Spleen (tissue), 13 donors: ENCODE measurements at places on chromosomes 5 and 9.
A peak's percentile ranks its signal among the peaks of the same experiment; 100 is the strongest.

- DNase-seq = no peak
Observed at GRCh38 chr9:126093771-126094170, 232.9 kb upstream of the MVB12B start.

DNA sequence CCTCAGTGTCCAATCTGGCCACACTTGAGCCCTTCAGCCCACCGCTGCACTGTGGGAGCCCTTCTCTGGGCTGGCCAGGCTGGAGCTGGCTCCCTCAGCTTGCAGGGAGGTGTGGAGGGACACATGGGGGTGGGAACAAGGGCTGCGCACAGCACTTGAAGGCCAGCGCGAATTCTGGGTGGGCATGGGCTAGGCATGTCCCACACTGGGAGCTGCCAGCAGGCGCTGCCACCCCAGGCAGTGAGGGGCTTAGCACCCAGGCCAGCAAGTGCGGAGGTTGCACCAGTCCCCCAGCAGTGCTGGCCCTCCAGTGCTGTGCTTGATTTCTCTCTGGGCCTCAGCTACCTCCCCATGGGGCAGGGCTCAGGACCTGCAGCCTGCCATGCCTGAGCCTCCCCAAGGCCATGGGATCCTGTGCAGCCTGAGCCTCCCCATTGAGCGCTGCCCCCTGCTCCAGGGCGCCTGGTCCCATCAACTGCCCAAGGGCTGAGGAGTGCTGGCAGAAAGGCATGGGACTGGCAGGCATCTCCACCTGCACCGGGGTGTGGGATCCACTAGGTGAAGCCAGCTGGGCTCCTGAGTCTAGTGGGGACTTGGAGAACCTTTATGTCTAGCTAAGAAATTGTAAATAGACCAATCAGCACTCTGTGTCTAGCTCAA is 148.2 kb downstream of the EMB start:
- peak; percentile 71 for DNase-seq

DNA sequence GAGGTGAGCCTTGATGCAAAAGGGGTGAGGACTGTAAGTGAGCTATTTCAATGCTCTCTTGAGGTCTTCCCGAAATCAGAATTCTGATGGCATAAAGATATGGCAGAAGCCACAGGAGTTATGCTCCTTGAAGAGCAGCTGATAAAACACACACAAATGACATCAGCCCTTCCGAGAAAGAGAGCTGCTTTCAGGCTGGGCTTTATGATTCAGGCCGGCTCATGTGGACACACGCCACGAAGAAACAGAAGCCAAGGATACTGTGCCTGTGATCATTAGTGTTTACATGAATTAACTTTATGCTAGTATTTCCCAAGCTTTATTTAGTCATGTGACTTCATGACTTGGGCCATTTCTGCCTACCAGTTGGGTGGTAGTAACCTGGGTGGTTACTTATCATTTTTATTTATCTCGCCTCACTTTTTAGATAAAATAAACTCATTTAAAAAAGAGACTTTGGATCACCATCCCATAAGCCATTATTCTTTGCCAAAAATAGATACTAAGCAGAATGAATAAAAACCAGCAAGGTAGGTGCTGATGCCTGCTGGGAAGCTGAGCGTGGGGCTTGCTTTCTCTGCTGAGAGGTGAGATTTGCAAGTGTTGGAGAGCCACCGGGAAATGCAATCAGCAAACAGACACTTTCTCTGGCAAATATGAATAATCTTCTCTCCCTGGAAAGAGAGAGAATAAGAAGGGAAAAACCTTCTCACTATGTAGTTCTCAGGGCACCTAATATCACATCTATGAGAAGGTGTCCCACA is 73.0 kb upstream of the SLC25A51 start:
- no peak for DNase-seq

DNA sequence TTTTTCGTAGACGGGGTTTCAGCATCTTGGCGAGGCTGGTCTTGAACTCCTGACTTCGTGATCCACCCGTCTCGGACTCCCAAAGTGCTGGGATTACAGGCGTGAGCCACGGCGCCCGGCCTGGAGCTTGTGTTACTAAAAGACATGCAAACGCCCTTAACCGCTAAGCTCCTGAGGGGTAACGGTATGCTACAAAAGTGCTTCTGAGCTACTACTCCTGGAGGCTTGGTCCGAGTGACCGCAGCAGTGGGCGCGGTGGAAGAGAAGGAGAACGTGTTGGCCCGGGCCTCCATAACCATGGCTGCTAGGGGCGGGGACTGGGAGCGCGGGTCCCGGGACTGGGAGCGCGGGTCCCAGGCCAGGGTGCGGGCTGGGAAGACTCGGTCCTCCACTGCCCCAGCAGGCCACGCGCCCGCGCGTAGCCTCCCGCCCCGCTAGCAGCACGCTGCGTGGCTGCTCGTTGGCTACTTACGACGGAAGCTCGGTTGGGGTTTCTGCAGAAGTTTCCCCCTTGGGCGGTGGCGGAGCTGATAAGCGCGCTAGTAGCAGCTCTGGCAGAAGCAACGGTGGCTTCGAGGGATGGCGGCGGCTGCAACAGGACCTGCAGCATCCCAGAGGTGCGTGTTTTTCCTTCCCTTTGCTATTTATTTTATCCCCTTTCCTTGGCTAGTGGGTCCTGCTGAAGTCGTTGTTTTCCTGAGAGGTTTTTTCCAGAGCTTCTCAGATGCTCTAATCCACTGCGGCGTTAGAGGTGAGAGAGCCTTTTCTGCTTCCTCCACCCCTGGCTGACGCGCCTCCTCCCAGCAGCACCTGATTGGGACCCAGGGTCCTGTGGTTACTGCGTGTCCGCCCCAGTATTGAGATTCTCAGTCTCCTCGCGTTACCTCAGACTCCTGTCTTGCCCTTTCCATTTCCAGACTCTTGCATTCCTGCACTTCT is 69.2 kb upstream of the CCDC180 start:
- peak; percentile 96 for DNase-seq

DNA sequence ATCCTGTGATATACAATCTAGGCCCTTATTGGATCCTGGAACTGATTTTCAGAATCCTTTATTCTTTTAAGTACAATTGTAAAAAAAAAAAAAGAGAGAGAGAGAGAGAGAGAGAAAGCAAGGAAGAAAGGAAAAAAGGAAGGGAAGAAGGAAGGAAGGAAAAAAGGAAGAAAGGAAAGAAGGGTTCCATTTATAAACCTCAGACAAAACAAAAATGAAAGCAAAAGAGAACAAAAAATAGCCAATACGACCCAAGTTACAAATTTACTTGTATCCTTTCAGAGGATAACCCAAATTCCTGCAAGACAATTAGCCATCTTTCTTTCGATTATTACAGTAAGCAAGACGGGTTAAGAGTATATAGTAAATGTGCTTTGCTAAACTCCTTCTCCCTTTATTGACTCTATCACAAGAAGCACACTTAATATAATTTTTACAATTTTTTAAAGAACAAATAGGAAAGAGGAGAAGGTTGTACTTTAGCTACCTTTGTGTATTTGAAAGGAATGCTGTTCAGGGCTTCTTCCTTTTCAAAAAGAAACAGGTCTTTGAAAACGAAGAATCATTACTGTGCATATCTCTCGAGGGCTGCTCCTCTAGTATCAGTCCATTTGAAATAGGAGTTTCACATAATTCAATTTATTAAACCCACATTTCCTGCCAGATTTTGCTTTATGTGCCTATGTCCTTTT is 543.3 kb downstream of the RAB3C start:
- DNase-seq = no peak

DNA sequence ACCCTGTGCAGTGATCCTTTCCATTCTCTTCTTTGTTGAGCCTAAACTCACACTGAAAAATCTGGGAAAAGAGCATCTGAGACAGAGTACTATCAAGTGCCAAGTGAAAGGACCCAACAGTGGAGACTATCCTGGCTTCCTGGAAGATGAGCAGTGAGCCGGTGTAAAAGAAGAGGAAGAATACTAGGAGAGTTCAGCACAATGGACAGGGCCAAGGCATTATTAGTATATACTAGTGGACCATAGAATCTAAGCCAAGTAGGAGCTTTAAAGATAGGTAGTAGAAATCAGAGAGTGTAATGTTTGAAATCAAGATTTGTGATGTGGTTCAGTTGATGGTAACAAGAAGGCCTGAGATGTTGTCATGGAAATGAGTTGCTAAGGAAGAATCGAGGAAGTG is 140.8 kb downstream of the CAMK4 start:
- no peak for DNase-seq

GRCh38 chr9:71752352-71752751 is 16.0 kb downstream of the CEMIP2 start:
- no peak for DNase-seq

GRCh38 chr5:88746438-88746882 is 136.5 kb downstream of the MEF2C start:
- no peak for DNase-seq

- DNase-seq = no peak
Observed at GRCh38 chr5:40515476-40515875, 164.2 kb upstream of the PTGER4 start.

DNA sequence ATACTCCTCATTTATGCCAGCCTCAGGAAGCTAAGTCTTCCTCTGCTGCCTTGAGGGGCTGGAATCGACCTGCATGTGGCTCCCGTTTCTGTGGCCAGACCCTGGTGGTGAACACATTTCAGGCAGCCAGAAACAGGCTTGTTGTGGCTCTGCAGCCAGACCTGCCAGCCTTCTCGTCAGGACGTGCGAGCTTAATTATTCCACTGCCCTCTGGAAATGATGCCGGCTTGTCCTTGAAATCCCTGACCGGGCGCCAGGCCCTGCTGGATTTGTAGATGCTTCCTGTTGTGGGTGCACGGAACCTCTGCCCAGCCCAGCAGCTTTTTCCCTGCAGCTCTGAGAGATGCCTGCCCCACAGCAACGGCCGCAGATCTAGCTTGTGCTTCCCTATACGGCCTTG is 41.6 kb downstream of the PDZD2 start:
- no peak for DNase-seq

GRCh38 chr9:111783857-111784256 is 10.9 kb downstream of the SHOC1 start:
- DNase-seq = no peak

- DNase-seq = no peak
Observed at GRCh38 chr5:131245312-131245711, 18.5 kb upstream of the CDC42SE2 start.

DNA sequence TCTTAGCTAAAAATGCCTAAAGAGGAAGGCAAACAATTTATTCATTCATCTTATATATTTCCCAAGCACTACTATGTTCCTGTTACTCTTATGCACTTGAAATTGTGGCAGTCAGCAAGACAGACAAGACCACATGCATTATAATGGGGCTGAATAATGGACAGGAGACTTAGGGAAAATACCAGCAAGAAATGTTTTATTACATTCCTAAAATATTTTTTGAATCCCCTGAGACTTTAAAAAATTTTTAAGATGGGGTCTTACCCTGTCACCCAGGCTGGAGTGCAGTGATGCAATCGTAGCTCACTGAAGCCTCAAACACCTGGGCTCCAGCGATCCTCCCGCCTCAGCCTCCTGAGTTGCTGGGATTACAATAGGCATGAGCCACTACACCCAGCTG is 13.2 kb downstream of the ZCCHC9 start:
- DNase-seq = no peak

GRCh38 chr9:115596021-115596745 is 478.2 kb upstream of the TNC start:
- DNase-seq = no peak

- no peak for DNase-seq
Observed at GRCh38 chr9:27168496-27168895, 59.5 kb downstream of the TEK start.

GRCh38 chr5:102749416-102750030 is 5.6 kb upstream of the PAM start:
- DNase-seq = no peak

DNA sequence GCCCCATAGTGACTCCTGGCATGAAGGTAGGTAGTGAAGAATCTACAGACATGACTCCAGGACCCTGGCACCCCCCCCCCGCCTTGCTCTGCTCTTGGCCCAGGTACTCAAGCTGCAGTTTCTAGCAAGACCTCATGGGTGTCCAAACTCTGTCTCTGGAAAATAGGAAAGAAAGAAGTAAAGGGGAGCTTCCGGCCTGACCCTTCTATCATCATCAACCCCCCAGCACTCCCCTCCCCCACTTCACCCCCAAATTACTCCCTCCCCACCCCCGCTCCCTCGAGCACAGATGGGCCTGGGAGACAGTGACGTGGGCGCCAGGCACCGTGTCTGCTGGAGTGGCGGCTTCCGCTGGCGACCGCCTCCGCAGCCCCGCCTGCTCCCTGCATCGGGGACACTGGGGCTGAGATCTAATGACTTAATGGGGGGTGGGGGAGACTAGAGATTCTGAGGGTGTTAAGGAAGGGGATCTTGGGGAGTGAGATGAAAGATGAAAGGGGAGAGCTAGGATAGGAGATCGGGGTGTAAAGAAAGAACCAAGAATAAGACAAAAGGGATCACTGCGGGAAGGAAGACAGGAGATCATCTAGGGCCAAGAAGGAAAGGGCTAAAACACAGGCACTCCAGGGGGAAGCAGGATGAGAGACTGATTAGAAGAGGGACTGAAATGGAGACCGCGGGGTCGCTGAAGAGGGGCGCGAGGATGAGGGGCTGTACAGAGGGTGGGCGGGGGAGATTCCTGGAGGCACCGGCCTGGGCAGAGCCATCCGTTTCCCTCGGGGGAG is 1.1 kb upstream of the DNAJB5 start:
- DNase-seq = peak; percentile 88

DNA sequence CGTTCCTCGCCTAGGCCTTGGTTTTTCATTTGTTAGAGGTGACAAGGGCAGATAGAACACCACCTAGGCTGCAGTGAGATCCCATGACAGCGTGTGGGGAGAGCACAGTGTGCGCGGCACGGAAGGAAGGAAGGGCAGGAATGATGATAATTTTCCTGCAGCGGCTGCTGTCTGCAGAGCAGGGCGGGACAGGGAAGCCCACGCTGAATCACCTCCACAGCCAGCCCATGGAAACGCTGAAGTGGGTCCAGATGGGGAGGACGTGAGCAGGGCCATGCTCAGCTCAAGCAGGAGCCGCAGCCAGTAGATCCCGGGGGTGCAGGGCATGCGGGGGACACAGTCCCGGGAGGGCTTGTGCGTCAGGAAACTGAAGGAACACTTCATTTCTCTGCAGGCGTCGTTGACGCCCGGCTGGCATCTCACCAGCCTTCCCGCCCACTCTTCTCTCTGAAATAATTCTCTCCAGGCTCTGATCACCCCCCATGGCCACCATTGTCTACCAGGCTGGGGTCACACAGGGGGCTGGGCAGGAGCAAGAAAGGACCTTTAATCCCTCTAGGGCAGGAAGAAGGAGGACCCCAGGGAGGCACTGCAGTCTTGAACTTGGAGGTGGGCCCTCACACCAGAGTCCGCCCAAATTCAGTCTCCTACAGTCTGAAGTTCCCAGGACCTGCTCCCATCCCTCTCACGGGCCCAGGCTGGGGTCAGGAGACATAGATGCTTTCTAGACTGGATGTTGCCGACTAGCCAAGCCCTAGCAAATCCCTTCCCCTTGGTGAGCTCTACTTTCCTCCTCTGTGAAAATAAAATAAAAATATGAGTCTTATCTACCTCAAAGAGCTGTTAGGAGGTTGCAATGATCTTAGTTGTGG is 20.9 kb upstream of the SYNPO start:
- DNase-seq = peak; percentile 83
